ENCODE measurements at places on chromosomes 6 and 20.

GRCh38 chr6:3766214-3766613 lies 14.7 kb upstream of the PXDC1 start:
- peak; percentile 56 for DNase-seq

DNA sequence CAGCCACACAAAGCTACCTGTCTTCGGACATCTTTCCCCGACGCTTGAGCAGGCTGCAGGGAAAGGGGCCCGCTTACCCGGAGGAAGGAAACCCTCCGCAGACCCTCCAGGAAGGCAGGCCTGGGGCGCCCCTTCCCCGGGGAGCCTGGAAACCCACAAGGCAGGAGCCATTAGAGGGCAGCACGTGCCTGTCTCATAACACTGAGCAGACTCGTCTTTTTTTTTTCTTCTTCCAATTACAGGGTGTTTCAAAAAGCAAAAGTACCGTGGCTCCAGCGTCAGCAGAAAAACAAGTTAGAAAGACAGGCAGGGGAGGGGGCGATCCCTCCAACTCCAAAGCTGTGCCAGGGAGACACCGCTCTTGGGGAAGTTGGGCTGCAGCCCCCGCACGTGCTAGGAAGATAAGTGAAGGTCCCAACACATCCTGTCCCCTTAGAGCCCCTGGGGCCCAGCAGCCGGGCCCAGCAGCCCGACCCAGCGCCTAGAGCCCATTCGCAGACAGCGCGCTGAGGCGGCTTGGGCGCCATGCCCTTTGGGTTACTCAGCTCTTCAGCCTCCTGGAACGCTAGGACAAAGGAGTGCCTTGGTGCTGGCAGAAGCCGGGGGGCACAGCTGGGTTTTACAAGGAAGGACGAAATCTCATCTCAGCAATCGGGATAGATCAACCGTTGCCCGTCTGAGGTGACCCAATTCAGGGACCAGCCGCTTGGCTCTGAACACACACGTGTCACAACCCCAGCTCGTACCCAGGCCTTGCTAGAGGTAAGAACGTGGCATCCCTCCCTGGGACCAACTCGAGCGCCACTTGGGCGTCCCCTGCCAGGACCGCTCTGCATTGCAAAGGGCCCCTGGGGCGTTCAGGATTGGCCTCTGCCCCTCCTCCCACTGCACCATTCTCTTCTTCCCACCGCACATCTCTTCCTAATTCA lies 136.3 kb downstream of the LY86 start:
- DNase-seq, result peak; percentile 67

GRCh38 chr20:6469695-6470094 lies 297.8 kb upstream of the BMP2 start:
- no peak for DNase-seq

- DNase-seq, result no peak
Observed at GRCh38 chr6:49325891-49326290, 137.2 kb downstream of the MMUT start.

DNA sequence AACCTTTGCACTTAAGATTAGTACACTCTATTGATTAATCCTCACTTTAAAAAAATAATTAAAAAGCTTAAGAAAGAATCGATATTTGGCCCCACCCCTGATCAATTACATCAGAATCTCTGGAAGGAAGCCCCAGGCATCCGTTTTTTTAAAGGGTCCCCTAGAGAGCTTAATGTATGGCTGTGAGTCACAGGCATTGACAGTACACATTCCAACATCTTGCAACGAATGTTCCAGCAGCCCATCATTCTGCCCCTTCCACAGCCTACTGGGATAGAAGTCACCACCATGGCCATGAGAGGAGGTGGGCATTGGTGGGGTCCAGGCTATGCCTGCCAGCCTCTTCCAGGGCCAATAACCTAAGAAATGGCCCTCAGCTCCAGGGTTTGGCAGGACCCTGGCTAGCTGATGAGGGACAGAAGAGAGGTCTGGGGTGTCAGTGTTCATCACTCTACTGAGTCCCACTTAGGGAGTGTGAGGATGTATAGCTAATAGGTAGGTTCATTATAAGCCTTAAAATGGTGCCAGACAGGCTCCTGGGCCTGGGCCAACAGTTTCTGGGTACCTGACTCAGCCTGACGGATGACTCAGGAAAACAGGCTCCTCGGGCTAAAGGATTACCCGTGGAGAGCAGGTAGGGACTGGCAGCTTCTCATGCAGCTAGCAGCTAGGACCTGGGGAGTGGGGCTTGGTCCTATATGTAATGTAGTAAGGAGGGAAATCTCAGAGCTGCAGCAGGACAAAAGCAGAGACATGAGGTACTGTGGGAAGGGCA lies 40.4 kb downstream of the MDGA1 start:
- DNase-seq, result peak; percentile 93

GRCh38 chr20:11060423-11061185 lies 386.8 kb upstream of the JAG1 start:
- DNase-seq, result no peak

Measured in RWPE1 (cell line).